ENCODE measurements at places on chromosomes 6 and 20. TPM values are rescaled to one million over a fixed set of nuclear protein-coding genes. Genes with fewer than 3 reads are reported as not detected.

DNA sequence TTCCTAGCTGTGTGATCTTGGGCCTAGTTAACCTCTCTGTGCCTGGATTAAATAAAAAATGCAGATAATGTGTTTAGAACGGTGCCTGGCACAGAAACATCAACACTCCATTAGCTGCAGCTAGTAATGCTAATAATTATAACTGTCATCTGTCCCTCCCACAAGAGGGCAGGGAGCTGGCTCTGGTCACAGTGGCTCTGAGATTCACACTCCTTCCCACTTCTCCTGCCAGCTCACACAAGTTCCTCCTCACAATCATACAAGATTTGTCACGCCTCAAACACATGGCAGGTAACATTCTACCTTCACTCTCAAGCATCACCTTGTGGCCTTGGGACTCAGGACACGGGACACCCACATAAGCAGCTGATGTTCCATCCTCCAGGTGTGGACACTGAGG lies 2.4 kb downstream of the ADA start:
- no peak for DNase-seq

GRCh38 chr6:166488076-166488685 lies 98.3 kb downstream of the RAMACL start:
- DNase-seq = no peak

- no peak for DNase-seq
Observed at GRCh38 chr6:82957868-82958245, 107.8 kb downstream of the UBE3D start.

- DNase-seq = peak; percentile 13
Observed at GRCh38 chr20:37526839-37527637, 638 bp downstream of the BLCAP start.

- DNase-seq = no peak
Observed at GRCh38 chr6:68691120-68691519, 56.0 kb downstream of the ADGRB3 start.

The ADGRF1 gene
- 0.05 TPM for total RNA-seq
